HFFc6 (cell line): ENCODE measurements at places on chromosomes 6 and 20. TPM values are rescaled to one million over a fixed set of nuclear protein-coding genes. Genes with fewer than 3 reads are reported as not detected.

DNA sequence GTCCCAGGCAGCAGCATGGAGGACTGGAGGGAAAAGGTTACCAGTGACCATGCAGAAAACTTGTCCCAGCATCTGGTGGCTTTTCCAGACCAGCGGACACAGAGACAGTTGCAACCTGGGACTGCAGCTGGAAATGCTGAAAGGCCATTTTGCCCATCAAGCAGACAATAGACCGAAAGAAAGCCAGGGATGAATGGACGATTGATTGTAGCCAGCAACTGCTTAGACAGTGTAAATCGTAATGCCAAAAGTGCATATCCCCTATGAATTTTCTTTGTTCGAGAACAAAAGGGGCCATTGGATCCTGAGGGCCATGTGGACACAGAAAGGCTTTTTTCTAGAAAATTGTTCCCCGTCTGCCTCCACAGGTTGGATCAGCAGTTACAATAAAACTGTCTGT is 115.7 kb downstream of the MBOAT1 start:
- no peak for DNase-seq
- no peaks in the 10 kb centered on the region for H3K4me1 ChIP-seq
- no peaks in the 10 kb centered on the region for H3K36me3 ChIP-seq
- peaks cover 2% of the 10 kb centered on the region; the same call in 1 of the 2 replicates for H3K27me3 ChIP-seq

Gene GGTLC1
- not detected in 3 replicates for total RNA-seq

Gene YTHDF1
- 35.9 to 39.9 TPM (median 37.2 TPM) in 3 replicates for total RNA-seq

Gene DEFB113
- total RNA-seq = not detected in 3 replicates

Gene ATAT1
- 5.3 to 8.9 TPM (median 7.6 TPM) in 3 replicates for total RNA-seq
